Memory B cell (primary cell): ENCODE measurements at places on chromosomes 16 and 17.

GRCh38 chr17:68512960-68513474 lies 787 bp downstream of the PRKAR1A start:
- no peak for DNase-seq

DNA sequence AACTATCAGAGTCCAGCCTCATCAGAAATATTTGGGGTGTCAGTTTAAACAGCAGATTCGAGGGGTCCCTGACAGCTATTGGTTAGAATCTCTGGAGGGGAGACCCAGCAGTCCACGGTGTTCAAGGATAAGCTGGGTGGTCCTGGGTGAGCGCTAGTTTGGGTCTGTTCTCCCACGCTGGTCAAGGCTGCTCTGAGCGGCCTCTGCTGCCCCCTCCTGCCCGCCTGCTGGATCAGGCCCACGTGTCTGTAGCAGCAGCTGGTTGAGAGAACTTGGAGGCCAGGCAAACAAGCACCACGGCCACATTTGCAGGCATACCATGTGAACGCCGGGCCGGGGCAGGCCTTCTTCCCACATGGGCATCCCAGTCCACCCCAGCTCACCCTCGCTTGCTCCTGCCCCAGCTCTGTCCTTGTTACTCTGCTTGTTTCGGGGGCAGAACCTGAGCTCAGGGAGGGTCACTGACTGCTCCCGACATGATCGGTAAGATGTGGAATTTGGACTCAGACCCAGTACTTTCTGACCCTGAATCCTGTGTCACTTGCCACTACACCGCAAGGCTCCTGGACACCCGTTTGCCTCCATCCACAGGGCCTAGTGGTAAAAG lies 7.4 kb downstream of the FOXF1 start:
- DNase-seq: no peak

- DNase-seq: no peak
Observed at GRCh38 chr17:31275116-31275515, 21.9 kb downstream of the OMG start.

GRCh38 chr17:40355123-40355803 lies 9.3 kb downstream of the GJD3 start:
- peak; percentile 94 for DNase-seq

DNA sequence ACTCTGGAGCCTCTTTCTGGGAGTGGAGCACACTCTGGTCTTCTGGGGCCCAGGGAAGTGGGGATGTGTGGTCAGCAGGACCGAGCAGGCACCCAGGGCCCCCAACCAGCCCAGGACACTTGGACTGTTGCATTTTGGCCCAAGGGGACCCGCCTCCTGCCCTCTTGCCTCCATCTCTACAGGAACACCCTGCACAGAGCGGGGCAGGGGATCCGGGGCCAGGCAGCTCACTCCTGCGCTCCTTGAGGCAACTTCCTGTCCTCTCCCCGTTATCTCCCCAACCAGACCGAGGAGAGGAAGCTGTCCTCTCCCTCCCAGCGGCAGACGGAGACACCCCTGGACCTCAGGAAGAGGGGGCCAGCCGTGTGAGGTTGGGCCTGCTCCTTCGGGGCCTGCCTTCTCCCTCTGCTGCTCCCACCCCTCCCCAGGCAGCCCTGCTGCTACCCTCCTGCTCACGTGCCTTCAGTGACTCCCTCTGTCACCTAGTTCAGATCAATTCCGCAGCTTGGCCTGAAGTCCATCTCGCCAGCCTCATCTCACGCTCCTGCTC lies 10.0 kb upstream of the ATP2A3 start:
- no peak for DNase-seq

DNA sequence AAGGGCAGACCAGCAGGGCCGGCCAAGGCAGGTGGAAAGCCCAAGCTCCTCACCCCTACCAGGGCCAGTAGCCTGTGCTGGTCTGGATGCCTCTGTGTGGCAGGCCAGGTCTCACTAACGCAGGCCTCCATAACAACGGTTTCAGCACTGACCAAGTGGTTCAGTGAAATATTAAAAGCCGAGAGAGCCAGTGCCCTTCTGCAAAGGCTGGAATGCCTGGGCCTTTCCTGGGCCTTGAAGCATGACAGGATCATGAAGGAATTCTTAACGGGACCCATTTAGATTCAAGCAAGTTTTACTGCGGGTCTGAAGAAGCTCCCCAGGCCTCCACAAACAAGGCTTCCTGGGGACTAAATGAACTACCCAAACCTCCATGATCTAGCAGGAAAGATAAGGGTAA lies 16.3 kb downstream of the ADAD2 start:
- DNase-seq: no peak

GRCh38 chr16:86335266-86336172 lies 174.8 kb upstream of the FOXF1 start:
- DNase-seq: no peak

- DNase-seq: peak; percentile 63
Observed at GRCh38 chr17:4901648-4902344, 1.1 kb downstream of the CHRNE start.

GRCh38 chr16:75433732-75434413 lies 570 bp upstream of the CFDP1 start:
- DNase-seq: no peak

- no peak for DNase-seq
Observed at GRCh38 chr16:68217506-68217905, 18.4 kb downstream of the ESRP2 start.

- no peak for DNase-seq
Observed at GRCh38 chr16:58456193-58456592, 43.8 kb upstream of the NDRG4 start.

DNA sequence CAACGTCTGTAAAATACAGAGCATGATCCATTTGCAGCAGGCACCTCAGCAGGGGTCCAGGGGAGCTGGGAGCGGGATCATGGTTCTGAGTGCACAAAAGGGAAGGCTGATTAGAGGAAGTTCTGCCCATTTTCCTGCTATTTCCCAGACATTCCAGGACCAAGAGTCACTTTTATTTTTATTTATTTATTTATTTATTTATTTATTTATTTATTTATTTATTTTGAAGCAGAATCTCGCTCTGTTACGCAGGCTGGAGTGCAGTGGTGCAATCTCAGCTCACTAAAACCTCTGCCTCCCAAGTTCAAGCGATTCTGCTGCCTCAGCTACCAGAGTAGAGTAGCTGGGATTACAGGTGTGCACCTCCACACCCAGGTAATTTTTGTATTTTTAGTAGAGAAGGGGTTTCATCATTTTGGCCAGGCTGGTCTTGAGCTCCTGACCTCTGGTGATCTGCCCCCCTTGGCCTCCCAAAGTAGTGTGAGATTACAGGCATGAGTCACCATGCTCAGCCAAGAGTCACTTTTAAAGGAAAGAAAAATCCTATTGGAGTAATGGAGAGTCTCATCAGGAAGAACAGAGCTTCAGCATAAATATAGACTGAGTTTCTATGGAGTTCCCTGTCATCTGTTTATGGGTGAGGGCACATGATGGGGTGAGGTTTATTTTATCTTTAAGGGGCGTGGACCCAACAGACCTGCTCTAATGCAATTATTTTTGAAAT lies 355.2 kb downstream of the HAPSTR1 start:
- no peak for DNase-seq

DNA sequence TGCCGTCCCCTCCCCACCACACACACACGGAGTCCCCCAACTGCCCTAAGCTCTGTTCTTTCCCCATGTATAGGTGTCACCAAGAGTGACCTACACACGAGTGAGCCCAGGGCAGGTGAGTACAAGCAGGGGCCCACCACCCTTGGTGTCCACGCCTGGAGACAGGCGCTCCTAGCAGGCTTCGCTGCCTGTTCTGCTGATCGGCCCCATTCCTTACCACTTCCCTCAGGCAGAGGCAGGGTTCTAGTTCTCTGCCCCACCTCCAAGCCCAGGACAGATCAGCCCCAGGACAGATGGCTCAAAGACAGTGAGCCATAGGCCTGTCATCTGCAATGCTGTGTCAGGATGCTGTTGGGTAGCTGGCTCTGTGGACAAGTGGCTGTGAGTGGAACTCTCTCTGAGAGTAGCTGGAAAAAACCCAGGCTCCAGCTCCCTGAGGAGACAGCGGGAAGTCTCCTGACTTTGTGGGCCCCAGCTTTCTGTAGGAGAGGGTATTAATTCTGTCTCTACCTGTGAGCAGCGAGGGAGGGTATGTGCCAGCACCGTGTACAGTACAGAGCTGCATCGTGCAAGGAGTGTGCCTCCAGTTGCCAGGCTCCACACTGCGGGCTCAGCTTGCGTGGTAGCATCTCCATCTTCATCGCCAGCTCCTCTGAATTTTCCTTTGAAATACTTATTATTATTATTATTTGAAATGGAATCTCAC lies 897 bp downstream of the TP53I13 start:
- DNase-seq: no peak

DNA sequence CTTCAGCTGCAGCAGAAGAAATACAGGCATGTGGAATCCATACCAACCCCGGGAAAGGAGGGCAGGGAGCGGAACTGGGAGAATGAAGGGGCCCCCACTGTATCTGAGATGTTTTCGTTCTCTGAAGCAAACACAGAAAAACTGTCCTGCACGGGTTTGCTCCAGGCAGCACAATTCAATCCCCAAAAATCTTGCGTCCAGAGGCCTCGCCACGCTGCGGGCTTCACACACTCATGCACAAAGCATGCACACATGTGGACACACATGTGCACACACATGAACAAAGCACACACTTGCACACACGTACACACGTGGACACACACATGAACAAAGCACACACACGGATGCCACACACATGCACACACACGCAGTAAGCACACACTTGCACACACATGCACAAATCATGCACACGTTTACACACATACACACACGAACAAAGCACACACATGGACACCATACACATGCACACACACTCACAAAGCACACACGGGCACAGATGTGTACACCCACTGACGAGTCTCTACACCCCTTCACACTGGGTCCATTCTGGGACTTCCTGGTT lies 27.3 kb downstream of the COX4I1 start:
- DNase-seq: no peak

DNA sequence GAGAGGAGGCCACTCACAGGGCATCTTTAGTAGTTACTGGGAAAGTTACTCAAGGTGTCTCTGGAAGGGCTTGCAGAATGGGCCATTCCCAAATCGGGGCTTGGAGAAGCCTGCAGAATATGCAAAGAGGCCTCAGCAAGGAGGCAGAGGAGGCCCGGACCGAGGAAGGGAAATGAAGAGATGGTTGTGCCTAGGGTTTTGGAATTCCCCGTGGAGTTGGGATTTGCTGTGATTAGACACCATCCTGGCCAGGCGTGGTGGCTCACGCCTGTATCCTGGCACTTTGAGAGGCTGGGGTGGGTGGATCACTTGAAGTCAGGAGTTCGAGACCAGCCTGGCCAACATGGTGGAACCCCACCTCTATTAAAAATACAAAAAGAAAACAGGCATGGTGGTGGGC lies 193.0 kb downstream of the IRF8 start:
- no peak for DNase-seq

GRCh38 chr16:27240948-27241531 lies 27.5 kb downstream of the NSMCE1 start:
- DNase-seq: no peak

GRCh38 chr16:85642762-85643358 lies 29.7 kb downstream of the GSE1 start:
- DNase-seq: no peak

DNA sequence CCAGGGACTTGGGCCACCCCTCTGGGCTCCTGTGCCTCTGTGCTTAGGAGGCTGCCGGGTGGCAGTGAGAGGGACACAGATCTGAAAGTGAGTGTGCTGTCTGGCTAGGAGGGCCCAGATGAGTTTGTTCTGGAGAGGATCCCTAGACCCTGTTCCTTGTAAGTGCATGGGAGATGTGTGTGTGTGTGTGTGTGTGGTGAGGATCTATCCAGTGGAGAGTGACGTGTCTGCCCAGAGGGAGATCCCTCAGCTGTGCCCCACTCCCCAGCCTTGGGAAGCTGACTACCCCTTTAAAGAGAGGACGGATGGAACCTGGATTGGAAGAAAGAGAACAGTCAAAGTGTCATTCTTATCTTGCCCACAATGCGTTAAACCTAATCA lies 25.5 kb upstream of the CDC42EP4 start:
- no peak for DNase-seq

- DNase-seq: no peak
Observed at GRCh38 chr16:85651629-85652430, 36.9 kb downstream of the GINS2 start.

DNA sequence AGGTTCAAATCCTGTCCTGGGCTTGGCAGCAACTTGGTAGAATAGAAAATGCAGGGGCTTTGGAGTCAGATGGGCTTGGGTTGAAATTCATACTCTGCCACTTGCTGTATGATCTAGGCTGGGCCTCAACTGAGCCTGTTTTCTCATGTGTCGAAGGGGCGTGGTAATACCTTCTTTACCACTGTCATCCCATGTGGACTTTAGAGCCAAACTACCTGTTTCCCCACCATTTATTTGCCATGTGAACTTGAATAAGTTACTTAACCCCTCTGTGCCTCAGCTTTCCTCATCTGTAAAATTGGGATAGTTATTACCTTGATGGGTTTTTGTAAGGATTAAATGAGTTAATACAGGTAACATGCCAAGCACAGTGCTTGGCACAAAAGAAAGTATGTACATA lies 106.0 kb downstream of the COPRS start:
- DNase-seq: no peak

GRCh38 chr16:69784586-69784985 lies 22.5 kb downstream of the WWP2 start:
- no peak for DNase-seq

GRCh38 chr17:82338858-82339633 lies 5.5 kb upstream of the SECTM1 start:
- DNase-seq: no peak

GRCh38 chr17:58089111-58089510 lies 5.9 kb downstream of the DYNLL2 start:
- DNase-seq: no peak

DNA sequence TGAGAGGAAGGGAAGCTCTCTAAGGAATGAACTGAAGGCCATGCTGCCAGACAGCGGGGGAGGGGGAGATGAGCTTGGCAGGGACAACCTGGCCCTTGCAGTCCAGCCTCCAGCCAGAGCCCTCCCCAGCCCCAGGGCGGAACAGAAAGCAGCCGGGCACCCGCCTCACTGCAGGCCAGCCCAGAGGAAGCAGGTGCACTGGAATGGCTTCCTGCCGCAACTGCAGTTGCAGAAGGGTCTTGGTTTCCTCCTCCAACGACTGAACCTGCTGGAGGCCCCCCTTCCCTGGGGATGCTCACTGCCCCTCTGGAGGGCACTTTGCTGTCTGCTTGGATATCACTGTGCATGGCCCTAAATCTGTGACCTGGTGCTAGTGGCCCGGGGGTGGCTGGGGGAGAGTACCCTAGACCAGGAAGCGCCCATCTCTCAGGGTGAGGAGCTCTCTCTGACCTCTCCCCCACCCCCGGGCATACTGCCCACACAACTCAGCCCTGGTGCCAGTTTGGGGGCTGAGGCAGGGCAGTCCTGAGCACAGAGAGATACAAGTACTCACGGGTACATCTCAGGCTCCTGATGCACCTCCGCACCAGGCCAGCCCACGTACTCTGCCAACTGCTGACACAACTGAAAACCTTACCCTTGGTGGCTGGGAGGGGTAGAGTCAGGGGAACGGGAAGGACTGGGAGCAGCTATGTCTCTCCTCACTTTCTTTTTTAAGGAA lies 41.1 kb downstream of the MYO18A start:
- no peak for DNase-seq

GRCh38 chr16:82660075-82660645 lies 33.4 kb downstream of the CDH13 start:
- DNase-seq: no peak
